NCI-H2227 treated with DMSO at 0.1 percent for 48 hours (cell line): ENCODE measurements at places on chromosomes 12 and 14.

GRCh38 chr12:93056971-93057535, 128.0 kb upstream of the EEA1 start:
- no peak for DNase-seq

DNA sequence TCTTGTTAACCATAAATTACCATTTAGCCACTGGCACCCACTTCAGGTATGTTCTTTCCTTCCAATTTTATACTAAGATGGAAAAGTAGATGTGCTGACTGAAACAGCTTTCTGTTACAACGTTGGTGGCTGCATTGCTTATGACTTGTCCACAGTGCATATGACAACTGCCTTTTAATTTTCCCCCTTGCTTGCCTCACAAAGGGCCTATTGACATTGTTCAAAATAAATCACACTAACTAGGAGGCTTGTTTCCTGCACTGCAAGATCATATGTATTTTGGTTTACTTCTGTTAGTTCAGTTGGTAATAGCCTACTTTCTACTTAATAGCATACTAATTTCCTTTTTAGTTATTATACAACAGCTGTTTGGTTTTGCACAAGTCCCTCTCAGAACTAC, 55.4 kb downstream of the SCAF11 start:
- no peak for DNase-seq

- no peak for DNase-seq
These were observed 48.5 kb downstream of the TBK1 start for GRCh38 chr12:64500394-64500793.

GRCh38 chr14:99001241-99001640, 270.8 kb downstream of the BCL11B start:
- DNase-seq, result no peak

DNA sequence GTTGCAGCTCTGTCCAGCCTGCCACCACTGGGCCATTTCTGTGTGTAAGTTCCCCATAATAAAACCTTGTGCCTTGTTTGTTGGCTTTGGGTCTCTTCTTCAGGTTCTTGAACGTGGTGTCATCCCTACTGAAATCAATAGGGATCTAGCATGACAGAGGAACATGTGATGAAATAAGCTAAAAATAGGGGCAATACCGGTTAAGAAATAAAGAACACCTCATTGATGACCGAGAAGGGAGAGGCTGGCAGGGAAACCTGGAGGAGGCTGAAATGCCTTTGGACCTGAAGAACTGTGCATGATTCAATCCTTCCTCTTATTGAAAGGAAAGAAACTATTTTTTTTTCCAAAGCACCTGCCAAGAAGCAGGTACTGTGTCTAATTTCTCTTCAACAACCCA, 172.3 kb downstream of the PPM1H start:
- DNase-seq, result no peak

DNA sequence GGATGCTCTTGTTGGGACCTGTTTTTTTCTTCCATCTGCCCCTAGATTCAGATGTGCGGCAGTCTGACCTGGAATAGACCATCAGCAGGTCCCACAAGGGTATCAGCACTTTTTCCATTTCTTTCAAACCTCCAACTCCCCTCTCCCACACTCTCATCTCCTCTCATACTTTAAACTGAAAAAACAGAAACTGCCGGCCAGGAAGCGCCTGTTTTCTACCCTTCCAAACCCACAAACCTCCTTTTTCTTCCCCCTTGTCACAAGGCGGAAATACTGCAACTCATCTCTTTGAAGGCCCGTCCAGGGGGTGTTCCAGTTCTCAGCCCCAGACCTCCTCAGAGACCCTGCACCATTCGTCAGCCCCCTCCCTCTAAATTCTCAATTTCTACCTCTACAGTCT, 62.5 kb upstream of the FKBP4 start:
- DNase-seq, result no peak

- DNase-seq, result no peak
These were observed 7.5 kb downstream of the AMHR2 start for GRCh38 chr12:53431187-53431586.

DNA sequence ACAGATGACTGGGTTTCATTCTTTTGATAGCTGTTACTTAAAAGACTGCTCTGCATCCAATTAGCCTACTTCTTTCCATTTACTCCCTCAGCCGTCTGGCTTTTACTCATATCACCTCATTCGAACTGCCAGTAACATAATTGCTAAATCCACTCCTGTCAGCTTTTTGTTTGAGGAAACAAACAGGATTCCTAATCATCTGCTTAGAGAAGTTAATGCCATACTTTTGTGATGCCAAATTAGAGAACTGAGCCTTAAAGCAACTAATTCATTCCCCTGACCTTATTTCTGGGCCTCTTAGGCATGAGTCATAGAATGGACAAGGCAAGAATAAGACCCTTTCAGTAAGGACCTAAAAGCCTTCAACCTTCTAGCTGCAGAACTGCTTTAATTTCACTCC, 2.9 kb downstream of the OXA1L start:
- no peak for DNase-seq

GRCh38 chr12:67558775-67559174, 89.8 kb upstream of the DYRK2 start:
- DNase-seq, result no peak

DNA sequence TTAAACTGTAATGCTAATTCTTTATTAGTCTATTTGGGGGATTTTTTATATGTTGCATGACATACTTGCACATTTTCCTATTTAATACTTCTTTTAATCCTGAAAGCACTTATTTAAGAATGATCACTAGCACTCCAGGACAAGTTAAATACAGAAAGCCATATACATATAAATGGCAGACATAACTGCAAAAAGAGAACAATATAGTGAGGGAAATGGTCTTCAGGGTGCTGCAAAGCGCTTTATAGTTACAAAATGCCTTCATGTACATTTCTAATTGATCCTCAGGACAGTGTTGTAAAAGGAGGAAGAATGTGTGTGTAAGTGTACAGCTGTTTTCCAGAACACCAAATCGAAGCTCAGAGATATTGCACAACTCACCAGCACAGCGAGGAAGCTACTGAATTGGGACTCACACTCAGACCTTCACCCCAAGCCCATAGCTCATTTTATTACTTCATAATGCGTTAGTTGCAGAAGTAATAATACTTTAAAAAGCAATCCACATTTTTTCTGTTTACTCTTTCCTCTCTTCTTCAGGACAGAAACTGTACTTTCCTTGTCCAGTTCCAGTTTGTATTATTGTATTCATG, 428.2 kb downstream of the RAD51B start:
- no peak for DNase-seq

DNA sequence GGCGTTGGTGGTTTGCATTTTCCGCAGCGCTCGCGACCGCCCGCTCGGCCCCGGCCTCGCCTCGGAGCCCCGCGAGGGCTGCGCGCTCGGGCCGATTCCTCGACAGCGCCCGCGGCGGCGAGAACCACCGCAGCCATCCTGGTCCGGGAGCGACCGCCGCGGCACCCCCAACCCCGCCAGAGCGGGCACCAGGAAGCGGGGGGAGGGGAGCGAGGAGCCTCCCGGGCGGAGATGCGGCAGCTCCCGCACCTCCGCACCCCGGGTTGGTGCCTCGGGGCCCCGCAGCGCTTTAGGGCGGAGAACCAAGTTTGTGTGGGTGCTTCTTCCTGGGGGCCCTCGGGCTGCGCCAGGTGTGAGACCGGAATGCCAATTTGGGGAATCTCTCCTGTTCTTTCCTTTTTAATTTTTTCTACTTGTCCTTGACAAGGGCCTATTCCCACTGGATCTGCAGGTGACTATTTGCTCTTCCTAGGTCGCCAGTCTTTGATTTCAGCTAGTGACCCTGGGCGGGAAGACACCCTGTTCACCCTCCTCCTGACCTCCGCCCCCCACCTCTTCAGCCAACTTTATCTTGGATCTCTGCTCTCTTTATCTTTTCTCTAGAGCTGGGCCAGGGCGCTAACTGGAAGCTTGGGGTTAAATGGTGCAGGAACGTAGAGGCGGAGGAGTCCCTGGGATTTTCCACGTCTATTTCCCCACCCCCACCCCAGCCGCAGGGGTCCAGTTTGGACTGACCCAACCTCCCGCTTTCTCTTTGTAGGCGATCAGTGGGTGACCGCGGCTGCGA, at the start of gene SOCS2:
TSS of gene SOCS2 (plus strand) at position 751 of the 787 bp plus-strand sequence. CDS start 223 bp downstream, outside the sequence.
- peak; percentile 66 for DNase-seq
